ENCODE measurements at places on chromosomes 2 and 18. TPM values are rescaled to one million over a fixed set of nuclear protein-coding genes. Genes with fewer than 3 reads are reported as not detected.

Gene TUBA3E
- not detected for total RNA-seq

Gene SERPINB3
- not detected for total RNA-seq

Gene CD207
- not detected for total RNA-seq

Gene PTGR3
- total RNA-seq, result 27.6 TPM

DNA sequence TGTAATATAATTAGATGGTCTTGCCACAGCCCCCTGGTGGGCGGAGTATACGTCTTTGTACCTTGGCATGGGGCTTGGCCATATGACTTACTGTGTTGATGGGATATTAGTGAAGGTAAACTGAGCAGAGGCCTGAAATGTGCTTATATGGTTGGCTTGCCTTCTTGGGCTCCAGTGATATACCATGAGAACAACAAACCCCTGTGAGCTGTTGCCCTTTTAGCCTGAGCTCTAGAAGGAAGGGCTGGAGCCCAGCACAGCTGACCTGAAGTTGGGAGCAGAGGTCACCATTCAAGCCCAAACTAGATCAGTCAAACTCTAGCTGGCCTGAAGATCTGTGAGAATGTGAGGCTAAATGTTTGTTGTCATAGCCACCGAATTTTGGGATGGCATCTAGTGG is 75.2 kb upstream of the CD302 start:
- H3K4me1 ChIP-seq, result no peaks in the 10 kb centered on the region
- no peaks in the 10 kb centered on the region for H3K27me3 ChIP-seq
- no peak overlapping the region for H3K4me3 ChIP-seq
- no peaks in the 10 kb centered on the region for H3K36me3 ChIP-seq
- no peak for DNase-seq

DNA sequence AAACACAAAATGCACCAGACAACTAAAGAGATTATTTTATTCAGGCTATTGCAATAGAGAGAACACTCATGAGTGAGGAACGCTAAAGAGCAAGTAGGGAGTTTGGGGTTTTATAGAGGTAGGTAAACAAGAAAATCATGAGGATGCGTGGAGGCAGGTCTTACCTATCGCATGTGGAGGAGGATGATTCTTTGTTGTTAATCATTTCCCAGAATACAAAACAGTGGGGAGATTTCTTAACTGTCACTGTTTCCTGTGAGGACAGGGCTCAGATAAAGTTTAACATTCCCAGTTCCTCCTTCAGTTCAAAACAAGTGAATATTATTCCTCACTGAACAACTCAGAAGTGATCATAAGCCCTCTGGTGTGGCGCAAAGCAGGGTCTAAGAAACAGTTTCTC is 156.1 kb upstream of the MGAT5 start:
- no peak overlapping the region for H3K4me3 ChIP-seq
- H3K27ac ChIP-seq, result no peak overlapping the region
- H3K36me3 ChIP-seq, result no peaks in the 10 kb centered on the region
- no peaks in the 10 kb centered on the region for H3K27me3 ChIP-seq
- no peaks in the 10 kb centered on the region for H3K4me1 ChIP-seq

GRCh38 chr2:226272435-226272834 is 527.2 kb downstream of the IRS1 start:
- no peak overlapping the region for H3K27ac ChIP-seq
- H3K27me3 ChIP-seq, result no peaks in the 10 kb centered on the region
- H3K36me3 ChIP-seq, result no peaks in the 10 kb centered on the region

DNA sequence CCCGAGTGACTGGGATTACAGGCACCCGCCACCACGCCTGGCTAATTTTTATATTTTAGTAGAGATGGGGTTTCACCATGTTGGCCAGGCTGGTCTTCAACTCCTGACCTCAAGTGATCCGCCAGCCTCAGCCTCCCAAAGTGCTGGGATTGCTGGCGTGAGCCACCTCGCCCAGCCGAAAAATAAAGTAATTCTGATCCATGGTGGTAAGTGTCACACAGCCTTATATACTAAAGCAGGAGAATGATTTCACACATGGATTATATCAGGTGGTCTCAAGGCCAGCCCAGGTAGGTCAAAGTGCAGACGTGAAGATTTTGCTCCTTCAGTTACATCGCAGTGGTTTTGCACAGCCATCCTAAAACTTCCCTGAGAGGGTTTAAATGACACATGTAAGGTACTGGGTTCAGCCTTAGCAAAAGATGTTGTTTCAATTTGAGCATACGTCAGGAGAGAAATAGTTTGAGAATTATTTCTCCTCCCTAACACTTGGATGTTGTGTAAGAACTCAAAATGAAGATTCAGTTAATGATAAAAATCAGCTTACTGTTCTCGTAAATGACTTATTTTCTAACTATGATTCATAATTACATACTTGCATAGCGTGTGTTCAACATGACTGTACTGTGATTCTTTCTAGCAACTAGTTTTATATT is 93.0 kb upstream of the SLC39A10 start:
- H3K4me1 ChIP-seq, result peaks cover 5% of the 10 kb centered on the region
- DNase-seq, result no peak
- no peaks in the 10 kb centered on the region for H3K36me3 ChIP-seq
- H3K4me3 ChIP-seq, result no peak overlapping the region
- H3K27ac ChIP-seq, result no peak overlapping the region
- H3K27me3 ChIP-seq, result no peaks in the 10 kb centered on the region

- H3K27me3 ChIP-seq, result no peaks in the 10 kb centered on the region
- H3K36me3 ChIP-seq, result no peaks in the 10 kb centered on the region
- no peak overlapping the region for H3K27ac ChIP-seq
- no peak overlapping the region for H3K4me3 ChIP-seq
- no peak for DNase-seq
Observed at GRCh38 chr2:198795419-198795818, 662.3 kb downstream of the SATB2 start.

- H3K27me3 ChIP-seq, result no peaks in the 10 kb centered on the region
- H3K4me3 ChIP-seq, result no peak overlapping the region
- no peak overlapping the region for H3K27ac ChIP-seq
- H3K36me3 ChIP-seq, result no peaks in the 10 kb centered on the region
- H3K4me1 ChIP-seq, result no peaks in the 10 kb centered on the region
Observed at GRCh38 chr2:43605079-43605655, 9.3 kb upstream of the THADA start.

DNA sequence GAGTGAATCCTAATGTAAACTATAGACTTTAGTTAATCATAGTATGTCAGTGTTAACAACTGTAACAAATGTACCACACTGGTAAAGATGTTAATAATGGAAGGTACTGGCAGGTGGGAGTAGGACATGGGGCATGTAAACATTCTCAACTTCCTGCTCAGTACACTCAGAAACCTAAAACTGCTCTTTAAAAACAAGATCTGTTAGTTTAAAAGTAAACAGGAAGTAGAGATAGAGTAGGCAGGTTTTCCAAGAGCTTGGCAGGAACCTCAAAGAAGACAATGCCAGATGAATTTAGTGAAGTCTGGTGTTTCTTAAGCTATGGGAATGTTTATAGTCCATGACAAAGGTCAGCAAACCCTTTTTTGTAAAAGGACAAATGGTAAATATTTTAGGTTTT is 46.6 kb downstream of the CCDC138 start:
- no peak overlapping the region for H3K27ac ChIP-seq
- H3K36me3 ChIP-seq, result no peaks in the 10 kb centered on the region
- H3K4me3 ChIP-seq, result no peak overlapping the region
- no peaks in the 10 kb centered on the region for H3K4me1 ChIP-seq
- DNase-seq, result no peak
- H3K27me3 ChIP-seq, result no peaks in the 10 kb centered on the region

- H3K27me3 ChIP-seq, result no peaks in the 10 kb centered on the region
- no peaks in the 10 kb centered on the region for H3K36me3 ChIP-seq
- no peak for DNase-seq
- H3K4me1 ChIP-seq, result peaks cover 7% of the 10 kb centered on the region
- no peak overlapping the region for H3K4me3 ChIP-seq
Observed at GRCh38 chr2:42658306-42658705, 89.9 kb downstream of the MTA3 start.

GRCh38 chr18:28476302-28476701 is 299.4 kb upstream of the CDH2 start:
- no peak for DNase-seq
- H3K4me1 ChIP-seq, result no peaks in the 10 kb centered on the region
- H3K27me3 ChIP-seq, result no peaks in the 10 kb centered on the region
- H3K36me3 ChIP-seq, result no peaks in the 10 kb centered on the region

DNA sequence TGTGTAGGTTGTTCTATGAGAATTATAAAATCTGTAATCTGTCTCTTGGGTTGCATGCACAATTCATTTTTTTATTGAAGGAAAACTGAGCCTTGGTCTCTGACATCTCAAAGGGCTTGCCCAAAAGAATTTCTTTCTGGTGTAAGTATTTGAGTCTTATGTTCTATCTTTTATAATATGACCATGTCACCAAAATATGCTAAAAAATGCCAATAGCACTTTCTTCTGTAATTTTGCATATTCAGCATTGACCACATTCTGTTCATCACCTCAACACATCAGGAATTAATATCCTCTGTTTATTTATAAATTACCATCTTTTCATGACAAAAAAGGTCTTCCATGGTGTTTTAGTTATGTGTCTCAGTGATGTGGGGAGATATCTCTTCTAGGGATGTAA is 268.7 kb upstream of the TCF4 start:
- no peaks in the 10 kb centered on the region for H3K36me3 ChIP-seq
- no peak for DNase-seq
- H3K27me3 ChIP-seq, result peaks cover 19% of the 10 kb centered on the region
- peaks cover 5% of the 10 kb centered on the region for H3K4me1 ChIP-seq
- H3K4me3 ChIP-seq, result no peak overlapping the region

DNA sequence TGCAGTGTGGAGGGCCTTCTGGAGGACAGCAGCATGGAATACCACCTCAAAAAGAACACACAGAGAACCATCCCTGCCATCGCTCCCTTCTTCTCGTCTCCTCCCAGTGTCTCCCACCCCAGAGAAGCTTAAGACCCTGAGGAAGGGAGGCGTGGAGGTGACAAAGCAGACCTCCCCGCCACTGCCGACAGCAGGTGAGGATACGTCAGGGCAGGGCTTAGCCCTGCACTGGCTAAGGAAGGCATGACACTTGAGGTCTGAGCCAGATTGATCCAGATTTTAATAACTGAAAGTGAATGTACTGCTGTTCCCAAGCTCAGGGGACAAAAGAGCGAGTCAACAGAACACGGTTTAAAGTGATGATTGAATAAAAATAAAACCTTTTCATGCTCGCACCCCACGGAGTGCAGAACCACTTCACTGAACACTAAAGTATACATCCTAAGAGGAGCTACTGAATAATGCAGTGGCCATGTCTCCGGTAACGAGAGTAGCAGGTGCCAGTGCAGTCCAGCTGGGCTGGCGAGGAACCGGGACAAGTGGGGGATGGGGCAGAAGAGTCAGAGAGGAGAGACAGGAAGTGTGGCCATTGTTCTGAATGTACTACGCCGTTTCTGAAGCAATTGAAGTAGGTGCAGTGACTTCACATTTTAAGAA is 391.0 kb downstream of the CDH2 start:
- H3K27me3 ChIP-seq, result no peaks in the 10 kb centered on the region
- H3K36me3 ChIP-seq, result no peaks in the 10 kb centered on the region
- H3K4me3 ChIP-seq, result no peak overlapping the region
- no peak overlapping the region for H3K27ac ChIP-seq
- H3K4me1 ChIP-seq, result no peaks in the 10 kb centered on the region
- no peak for DNase-seq

GRCh38 chr2:233461481-233461891 is 105.1 kb downstream of the USP40 start:
- no peak overlapping the region for H3K27ac ChIP-seq
- no peaks in the 10 kb centered on the region for H3K27me3 ChIP-seq
- DNase-seq, result no peak
- H3K4me3 ChIP-seq, result no peak overlapping the region
- no peaks in the 10 kb centered on the region for H3K4me1 ChIP-seq

DNA sequence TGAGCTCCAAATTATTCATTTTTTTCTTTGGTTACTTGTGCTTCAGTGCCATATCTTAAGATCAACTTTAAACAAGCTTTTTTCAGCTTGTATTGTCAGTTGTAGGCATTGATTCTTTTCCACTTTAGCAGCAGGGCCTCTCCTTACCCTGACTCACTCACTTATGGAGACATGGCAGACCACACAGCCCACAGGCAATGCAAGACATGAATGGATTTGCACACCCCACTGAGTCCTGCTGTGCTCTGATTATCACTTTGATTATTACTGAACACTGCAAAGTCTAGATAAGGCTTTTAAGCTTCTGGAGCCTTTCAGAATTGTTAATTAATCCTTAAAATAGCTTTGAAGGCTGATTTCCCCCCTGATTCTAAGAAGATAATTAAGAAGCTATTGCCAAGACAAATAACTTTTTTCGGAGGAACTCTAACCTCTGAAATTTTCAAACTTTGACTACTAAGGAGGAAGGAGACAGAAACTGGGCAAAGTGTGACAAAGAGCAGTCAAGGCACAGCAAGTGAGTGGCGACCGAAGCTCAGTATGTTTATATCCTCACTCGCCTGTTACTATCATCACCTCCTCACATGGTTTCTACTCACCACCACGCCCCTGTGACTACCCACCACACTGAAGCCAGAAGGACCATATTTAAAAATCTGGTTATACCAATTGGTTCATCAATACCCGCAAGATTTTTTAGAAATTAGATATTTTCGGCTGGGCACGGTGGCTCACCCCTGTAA is 43.3 kb downstream of the CACNB4 start:
- H3K27me3 ChIP-seq, result no peaks in the 10 kb centered on the region
- no peaks in the 10 kb centered on the region for H3K36me3 ChIP-seq
- no peak overlapping the region for H3K4me3 ChIP-seq
- no peak overlapping the region for H3K27ac ChIP-seq
- DNase-seq, result no peak
- H3K4me1 ChIP-seq, result no peaks in the 10 kb centered on the region

Measured in tibial nerve (tissue), 4 donors.